Eye (tissue), 1 donor: ENCODE measurements at places on chromosomes 1 and 21.

DNA sequence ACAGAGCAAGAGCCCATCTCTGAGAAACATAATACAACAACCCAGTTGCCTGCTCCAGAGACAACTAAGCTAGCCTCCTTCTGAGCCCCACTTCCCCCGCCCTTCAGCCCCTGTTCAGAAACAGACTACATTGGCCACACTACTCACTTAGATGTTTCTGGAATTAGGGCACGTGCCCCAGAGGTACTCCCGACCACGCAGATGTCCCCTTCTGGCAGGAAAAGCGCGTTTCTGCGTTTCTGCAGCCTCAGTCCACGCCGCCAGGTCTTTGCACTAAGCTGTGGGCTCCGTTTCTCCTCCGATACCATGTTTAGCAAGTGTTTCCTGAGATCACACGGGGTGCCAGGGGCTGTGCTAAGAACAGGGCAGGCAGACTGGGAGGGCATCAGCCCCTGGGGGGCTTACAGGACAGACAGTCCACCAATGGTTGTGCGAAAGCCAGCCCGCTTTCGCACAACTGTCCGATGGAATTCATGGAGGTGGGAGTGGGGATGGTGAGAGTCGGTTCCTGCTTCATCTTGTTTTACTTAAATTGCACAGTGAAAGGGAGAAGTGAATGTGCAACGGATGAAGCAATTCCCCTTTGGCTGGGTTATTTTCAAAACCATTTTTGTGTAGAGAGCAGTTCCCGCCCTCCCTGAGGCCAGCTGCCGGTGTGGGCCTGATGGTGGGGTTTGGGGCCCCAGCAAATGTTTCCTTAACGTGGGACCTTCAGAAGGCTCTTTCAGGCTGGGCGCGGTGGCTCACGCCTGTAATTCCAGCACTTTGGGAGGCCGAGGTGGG, 2.7 kb downstream of the PIK3CD start:
- DNase-seq: no peak

GRCh38 chr1:154726443-154726842, 118.5 kb upstream of the ADAR start:
- no peak for DNase-seq

DNA sequence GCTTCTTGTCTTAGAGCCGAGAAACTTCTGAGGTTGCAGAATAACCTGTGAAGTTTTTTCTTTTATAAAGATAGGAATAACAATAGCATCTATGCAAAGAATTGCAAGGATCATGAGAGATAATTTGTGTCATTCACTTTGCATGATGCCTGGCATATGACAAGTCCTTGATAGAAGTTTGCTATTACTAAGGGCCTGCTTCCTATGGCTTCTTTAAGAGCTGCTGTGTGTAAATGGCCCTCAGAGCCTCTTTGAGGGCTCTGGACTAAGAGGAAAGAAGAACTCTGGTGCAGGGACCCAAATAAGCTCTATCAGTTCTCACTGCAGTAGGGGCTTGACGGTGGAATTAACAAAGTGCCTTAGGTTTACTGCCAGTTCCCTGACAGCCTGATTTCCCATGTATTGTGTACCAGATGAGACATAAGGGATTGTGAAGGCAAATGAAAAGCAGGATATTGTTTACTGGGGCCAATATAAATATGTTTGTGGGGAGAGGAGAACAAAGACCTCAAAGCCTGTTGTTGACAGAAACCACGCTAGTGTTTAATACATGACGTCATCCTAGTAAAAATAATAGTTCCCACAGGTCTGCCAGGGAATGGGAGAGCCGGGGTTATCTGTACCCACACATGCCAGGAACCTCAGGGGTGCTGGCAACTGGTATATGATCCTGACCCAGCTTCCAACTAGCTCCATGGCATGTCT, 131.2 kb upstream of the UBE2U start:
- no peak for DNase-seq

DNA sequence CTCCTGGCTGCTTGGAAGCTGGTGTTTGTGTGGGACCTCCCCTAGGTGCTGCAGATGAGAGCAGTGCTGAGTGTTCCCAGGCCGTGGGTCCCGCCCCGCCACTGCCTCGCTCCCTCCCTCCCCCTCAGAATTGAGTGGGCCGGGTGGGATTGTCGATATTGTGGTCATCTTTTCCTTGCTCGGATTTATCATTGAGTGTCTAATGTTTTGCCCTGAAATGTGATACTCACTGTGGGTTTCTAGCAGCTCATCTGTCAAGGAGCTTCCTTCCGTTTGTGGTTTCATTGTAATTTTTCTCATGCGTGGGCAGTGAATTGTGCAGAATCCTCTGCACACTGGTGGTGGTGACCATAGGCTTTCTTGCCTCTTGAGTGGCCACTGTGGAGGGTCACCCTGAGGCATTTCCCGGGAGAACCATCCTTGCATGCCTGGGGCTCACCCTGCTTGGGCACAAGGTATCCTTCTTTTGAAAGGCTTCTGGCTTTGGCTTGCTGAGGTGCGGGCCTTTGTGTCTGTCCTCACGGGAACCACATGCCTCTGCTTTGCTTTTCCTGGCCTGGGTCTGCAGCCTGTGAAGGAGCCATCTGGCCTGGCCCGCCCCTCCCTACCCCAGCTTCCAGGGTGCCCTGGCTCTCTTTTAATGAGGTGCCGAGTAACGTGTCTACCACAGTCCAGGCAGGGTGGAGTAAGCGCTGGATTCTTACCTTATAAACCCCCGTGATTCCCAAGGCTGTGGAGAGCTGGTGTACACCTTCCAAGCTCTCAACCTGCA, 25.6 kb downstream of the SLX9 start:
- DNase-seq: no peak

- no peak for DNase-seq
These were observed 54.4 kb downstream of the ZZZ3 start for GRCh38 chr1:77627978-77628570.

GRCh38 chr1:59039551-59039950, 255.7 kb upstream of the JUN start:
- DNase-seq: no peak

DNA sequence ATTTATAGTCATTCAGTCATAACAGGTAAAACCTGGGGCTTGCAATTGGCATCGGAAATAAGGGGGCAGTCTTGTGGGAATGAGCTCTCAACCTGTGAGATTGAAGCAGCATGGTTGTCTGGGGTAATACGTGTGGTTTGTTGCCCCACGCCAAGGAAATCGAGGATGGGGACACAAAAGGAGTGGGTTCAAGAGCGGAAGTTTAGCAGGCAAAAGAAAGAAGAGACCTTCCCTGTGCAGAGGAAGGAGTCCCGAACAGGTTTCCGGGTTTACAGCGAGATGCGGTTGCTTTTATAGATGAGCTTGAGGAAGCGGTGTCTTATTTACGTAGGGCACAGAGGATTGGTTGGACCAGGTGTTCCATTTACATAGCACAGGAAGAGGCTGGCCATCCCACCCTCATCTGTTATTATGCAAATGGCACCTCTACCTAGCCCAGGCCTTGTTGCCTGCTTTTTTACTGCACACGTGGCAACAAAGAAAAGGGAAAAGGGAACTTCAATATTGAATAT, 37.3 kb downstream of the IFNAR1 start:
- DNase-seq: peak; percentile 28

GRCh38 chr1:20058531-20058930, 11.5 kb upstream of the PLA2G5 start:
- peak; percentile 6 for DNase-seq

GRCh38 chr1:147539122-147539575, 2.2 kb upstream of the BCL9 start:
- no peak for DNase-seq

DNA sequence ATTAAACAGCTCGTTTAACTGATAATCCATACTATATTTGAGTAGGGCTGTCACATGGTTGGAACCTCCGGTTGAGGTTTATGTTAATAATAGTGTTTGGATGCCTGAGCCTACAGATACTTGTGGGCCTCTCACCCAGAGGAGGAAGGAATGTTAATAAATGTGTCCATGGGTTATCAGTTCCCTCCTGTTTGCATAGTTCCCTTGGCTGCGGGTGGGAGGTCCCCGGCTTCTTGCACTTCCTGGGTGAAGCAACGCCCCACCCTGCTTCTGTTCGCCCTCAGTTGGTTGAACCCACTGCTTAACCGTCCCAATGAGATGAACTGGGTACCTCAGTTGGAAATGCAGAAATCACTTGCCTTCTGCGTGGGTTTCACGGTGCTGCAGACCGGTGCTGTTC, 23.6 kb upstream of the GBP1 start:
- no peak for DNase-seq

DNA sequence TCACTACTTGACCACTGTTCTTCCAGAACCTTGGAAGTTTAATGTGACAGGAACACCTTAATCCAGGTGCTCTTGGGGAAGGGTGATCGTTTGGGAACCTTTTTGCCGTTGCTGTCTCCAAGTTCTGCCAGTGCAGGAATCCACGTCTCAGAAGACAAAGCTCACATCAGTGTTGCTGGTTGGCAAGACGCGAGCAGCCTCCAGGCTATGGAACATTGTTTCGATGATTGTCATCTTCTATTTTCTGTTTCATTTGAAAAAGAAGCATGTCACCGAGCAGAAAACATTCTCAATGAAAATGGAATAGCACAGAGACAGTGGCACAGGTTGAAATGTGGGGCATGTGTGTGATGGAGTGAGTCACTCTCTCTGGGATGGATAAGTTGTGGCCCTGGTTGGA, 11.7 kb downstream of the STUM start:
- DNase-seq: no peak

- no peak for DNase-seq
These were observed 42.5 kb downstream of the WDR4 start for GRCh38 chr21:42836767-42837301.

DNA sequence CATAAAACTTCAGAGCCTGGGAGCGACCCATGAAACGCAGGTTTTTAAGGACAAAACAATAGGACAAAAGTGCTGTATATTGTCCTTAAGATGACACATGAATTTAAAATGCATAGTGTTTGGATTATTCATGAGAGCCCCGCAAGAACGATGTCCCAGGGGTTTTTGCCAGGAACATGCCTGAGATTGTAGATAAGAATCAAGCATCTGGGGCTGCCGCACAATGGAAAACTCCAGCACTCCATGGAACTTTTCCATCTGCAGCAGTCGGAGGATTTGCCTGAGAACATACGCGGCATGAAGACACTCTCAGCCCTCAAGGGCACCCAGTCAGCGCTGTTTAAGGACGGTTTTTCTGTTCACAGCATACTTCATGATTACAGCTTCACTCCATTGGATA, 5.3 kb upstream of the ERG start:
- DNase-seq: peak; percentile 33

DNA sequence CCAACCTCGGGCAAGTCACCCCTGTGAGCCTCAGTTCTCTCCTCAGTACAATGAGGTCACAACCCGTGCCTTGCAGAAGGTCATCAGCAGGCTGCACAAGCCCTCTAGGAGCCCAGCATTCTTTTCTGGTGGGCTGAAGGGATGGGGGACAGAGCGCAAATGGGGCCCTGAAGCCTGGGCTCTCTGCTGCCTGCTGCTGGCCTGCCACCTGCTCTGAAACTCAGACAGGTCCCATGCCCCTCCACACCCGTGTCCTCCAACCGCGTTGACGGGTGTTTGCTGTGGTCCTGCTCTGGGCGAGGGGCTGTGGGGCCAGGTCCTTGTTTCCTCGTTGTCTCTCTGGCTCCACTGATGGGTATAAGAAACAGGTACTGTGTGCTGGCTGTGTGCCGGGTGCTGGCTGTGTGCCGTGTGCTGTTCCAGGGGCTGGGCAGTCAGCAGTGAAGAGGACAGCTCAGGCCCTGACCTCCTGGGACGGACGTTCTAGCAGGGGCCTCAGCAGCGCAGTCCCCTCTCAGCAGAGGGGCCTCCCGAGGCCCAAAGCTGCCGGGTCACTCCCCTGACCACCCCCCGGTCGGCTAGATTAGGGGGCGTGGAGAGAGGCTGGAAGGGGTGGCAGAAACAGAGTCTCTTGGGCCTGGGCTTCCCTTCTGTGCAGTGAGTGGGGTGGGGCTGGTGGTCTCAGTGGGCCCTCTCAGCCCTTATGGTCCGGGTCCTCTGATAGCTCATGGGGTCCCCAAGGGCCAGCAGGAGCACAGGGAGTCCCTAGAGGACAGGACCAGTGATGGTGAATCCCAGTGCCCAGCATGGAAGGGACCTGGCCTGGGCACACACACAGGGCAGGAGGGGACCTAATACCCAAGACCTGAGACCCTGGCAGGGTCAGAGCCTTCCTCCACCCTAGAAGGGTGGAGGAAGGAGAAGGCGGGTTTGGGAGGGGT, 42.1 kb downstream of the DMRTB1 start:
- no peak for DNase-seq

DNA sequence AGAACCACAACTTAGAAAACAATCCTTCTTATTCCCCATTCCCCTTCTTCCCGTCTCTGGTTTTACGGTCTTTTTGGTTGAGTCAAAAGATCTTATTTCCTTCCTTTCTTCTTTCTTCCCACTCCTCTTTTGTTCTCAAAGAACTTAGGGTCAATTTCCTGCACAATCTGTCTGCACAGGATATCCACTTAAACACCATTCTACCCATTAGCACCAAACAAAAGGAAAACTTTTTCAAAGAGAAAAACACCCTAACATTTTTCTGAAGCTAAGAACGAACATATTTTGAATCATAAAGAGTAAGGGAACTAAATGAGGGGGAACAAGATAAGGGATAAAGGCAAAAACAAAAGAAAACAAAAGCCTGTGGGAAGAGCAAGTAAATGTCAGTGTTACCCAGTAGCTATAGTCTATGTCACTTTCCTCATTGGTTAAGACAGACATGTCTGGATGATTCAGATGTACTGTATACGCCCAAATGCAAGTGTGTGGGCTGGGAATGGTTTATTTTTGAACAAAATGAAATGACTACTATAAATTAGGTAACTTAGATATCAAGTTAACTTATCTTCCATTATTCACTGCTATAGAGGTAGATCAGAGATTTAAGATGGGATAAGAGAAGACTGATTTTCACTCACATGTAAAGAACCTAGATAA, 59.9 kb downstream of the TOR3A start:
- DNase-seq: peak; percentile 24

GRCh38 chr1:201282931-201283829, at the start of gene PKP1:
PKP1 (plus strand) TSS chr1:201283506; CDS start chr1:201283703, 197 bp downstream.
- DNase-seq: peak; percentile 81

GRCh38 chr1:44532567-44532944, 127.5 kb downstream of the RNF220 start:
- no peak for DNase-seq

DNA sequence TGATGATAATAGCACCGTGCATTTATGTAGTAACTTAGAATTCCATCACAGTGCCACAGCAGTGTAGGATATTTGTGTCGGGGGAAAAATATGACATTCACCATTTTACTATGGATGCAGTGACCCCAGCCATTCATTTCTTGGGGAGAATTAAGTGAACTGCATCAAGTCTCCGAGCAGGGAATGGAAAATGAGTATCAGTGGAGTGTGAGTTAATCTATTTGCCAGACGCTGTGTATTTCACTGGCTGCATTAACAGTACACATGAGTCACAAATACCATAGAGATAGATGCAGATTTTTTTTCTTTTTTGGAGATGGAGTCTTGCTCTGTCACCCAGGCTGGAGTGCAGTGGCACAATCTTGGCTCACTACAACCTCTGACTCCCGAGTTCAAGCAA, 33.8 kb upstream of the SLC45A1 start:
- no peak for DNase-seq

DNA sequence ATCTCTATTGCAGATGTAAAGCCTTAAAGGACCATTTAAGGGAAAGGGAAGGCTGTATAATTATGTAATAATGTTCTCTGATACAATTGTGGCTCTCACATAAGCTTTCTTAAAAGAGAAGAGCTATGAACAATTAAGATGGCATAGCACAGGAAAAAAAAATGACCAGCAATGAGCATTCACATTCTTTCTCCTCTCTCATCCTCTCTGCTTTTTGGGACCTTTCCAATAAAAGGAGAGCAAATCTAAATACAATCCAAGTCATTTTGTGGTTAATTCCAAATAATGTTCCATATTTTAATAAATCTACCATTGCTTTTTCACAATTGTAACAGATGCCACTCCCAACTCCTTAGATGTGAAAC, 23.5 kb downstream of the SMYD3 start:
- DNase-seq: no peak

- DNase-seq: no peak
These were observed 327.3 kb downstream of the SIPA1L2 start for GRCh38 chr1:232302376-232303221.
